ENCODE measurements at places on chromosomes 16 and 17.

DNA sequence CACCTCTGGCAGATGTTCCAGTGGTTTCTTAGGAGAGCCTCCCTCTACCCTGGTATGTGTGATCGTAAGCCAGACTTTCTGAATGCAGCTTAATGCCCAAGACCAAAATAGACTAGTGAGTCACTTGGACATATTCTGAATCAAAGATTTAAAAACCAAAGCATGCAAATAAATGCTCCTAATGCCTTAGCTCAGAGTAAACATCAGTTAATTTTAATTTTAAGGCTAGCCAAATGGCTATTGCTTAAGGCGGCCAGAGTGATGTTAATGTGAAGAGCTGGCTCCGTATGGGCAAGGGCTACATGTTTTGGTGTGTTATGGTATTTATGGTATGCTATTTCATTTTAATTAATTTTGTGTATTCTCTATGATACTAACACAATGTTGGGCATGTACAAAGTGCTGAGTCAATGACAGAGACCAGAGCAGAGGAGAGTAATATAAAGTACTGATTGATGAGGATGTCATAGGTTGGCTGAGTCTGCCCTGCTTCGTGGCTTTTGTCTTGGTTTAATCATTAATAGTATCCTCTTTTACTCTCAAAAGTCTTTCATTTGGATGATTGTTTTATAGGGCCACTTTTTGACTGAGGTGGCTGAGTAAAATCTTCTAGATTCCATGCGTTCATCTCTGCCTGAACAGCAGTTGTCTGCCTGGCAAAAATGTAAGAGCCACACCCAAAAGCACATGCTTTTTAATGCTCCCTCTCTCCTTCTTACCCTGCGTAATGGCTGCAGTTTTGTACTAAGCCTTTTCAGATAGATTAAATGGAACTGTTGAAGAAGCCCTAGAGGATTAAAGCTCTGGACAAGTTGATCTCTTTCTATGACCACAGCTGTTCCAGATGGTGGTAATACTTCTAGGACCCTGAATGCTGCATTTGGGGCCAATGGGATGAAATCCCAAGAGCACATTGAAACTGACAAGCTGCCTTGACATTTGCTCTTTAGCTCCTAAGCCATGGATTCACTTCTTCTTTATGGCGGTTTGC is 59.6 kb downstream of the MAP2K6 start:
- no peak for DNase-seq

- no peak for DNase-seq
These were observed 45.8 kb downstream of the PITPNC1 start for GRCh38 chr17:67422897-67423296.

GRCh38 chr16:9773289-9773688 is 408.9 kb downstream of the GRIN2A start:
- DNase-seq, result no peak

- no peak for DNase-seq
These were observed 35.6 kb downstream of the SDR42E1 start for GRCh38 chr16:81975637-81976036.

DNA sequence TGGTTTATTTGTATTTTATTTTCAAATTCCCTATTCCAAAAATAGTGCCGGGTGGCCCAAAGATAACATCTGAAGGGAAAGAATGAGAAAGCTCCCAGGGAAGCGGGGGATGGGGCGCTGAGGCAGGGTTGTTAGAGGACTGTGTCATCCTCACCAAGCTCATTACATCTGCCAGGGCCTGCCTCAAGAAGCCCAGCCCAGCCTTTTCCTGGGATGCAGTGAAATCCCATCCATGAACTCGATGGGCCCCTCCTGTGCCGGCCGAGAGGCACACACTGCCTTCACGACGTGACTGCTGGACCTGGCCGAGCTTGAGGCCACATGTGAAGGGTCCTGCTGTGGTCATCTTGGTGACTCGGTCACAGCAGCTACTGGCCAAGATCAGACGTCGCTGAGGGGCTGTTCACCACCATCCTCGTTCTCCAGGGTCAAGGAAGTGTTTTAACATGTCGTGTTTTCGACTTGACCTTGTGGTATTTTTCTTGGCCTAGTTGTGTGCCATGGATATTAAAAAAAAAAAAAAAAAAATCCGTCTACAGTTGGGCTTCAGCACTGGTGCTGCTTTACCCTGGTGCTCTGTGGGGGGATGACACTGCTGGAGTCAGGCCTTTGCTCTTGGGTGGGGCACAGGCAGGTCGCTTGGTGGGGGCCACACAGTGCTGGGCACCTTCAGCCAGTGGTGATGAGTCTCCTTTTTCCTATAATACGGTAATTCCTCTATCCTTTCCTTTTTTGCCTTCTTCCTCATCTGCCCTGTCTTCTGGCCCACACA is 4.9 kb downstream of the TIMM22 start:
- no peak for DNase-seq

DNA sequence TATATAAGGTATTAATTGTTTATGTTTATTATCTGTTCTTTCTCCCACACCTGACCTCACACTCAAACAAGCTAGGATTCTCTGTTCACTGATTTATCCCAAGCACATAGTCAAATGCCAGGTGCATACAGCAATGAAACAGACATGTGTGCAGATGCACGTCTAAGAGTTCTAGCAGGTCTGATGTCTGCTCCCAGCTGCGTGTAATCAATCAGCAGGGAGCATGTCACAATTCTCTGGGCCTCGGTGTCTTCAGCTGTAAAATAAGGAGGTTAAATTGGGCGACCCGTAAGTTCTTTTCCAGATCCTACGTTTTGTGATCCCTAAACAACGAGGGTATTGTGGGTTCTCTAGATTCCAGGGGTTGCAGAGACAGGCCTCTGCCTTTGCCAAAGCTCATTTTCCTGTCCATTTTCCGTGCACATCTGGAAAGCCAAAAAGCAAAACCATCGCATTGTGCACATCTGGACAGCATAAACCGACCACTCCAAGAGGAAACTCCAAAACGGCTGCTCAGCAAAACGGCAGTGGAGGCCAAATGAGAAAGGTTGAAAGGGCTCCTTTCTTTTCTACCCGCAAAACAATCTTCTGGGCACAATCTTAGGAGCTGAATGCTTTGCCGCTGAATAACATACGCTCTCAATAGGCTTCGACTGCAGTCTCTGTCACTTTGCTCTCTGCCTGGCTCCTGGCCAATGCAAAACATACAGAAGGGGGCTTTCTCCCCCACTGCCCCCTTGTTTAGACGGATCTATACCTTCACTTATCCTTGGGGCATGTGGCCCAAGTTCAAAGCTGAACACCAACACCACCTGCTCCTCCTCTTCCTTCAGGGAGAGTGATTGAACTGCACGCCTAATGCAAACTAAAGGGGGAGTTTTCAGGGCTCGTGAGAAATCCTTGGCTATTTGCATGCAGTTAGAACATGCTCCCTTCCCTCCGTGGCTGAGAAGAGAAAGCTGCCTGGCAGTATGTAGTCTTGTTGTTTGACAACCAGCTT is 426.3 kb downstream of the SLC39A11 start:
- no peak for DNase-seq

Data from germinal center (tissue), 1 donor.